ENCODE measurements at places on chromosomes 13 and 19.

GRCh38 chr13:104411141-104411765 is 1345.0 kb upstream of the SLC10A2 start:
- no peak for ATAC-seq

- ATAC-seq, result peak; percentile 83
Measured at GRCh38 chr19:1855040-1855827, 7.0 kb upstream of the REXO1 start.

DNA sequence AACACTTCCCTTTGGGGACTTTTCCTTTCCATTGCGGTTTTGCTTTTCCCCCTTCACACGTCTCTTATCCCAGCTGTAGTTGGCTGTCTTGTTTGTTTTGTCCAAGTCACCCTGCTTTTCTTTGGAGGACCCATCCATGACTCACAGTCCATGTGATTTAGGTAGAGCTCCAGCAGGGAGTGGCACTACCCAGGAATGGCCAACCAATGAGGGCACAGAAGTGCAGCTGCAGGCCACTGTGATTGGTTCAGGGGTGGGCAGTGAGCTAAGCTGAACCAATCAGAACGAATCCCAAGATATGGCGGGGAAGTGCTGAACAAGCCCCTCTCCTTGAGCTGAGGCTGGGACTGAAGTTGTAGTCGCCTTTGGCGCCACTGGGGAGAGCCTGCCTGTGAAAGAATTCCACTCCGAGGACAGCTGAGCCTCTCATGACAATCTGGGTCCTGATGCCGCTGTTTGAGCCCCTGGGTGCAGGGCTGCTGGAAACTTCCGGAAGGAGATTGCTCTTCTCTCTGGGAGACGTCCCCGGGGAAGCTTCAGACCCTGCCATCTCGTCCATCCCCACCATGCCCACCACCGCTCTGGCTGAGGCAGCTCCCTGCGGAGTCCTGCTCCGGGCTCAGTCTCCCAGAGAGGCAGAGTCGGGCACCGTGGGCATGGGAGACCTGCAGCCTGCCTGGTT is 62.9 kb upstream of the URI1 start:
- no peak for ATAC-seq

GRCh38 chr19:3266792-3267514 is 42.5 kb downstream of the CELF5 start:
- ATAC-seq, result no peak

DNA sequence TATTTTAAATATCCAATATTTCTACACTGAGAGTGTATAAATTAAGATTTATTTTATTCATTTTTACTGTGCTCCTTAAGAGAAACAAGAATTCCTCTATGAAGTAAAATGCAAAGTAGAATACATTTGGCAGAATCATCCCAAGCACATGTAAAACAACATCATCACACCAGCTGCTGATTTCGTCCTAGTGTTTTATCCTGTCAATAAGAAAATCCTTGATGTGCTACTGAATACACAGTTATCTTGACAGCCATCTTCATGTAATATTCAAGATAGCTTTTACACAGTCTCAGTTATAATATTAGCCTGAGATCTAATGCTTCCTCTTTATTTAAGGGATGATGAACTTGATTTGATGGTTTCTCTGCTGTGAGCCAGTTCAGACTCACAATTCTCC is 282.4 kb downstream of the MZT1 start:
- ATAC-seq, result no peak

GRCh38 chr19:37991176-37991835 is 84.3 kb downstream of the SIPA1L3 start:
- no peak for ATAC-seq

DNA sequence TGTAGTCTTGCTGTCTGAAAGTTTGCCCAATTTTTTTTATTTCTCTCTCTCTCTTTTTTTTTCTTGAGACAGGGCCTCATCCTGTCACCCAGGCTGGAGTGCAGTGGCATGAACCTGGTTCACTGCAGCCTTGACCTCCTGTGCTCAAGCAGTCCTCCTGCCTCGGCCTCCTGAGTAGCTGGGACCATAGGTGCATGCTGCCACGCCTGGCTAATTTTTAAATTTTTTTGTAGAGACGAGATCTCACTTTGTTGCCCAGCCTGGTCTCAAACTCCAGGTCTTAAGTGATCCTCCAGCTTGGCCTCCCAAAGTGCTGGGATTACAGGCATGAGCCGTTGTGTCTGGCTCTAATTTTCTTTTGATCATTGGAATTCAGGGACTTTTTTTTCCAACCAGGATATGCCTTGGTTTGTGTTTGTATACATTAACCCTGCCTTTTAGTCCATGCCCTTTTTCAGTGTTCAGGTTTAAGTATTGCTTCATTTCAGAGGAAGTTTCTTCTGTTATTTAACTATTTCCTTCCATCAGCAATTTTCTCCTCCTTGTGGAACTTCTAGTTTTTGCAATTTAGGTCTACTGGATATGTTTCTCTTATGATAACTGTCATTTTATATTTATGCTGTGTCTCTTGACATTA is 201.4 kb downstream of the PCCA start:
- no peak for ATAC-seq

DNA sequence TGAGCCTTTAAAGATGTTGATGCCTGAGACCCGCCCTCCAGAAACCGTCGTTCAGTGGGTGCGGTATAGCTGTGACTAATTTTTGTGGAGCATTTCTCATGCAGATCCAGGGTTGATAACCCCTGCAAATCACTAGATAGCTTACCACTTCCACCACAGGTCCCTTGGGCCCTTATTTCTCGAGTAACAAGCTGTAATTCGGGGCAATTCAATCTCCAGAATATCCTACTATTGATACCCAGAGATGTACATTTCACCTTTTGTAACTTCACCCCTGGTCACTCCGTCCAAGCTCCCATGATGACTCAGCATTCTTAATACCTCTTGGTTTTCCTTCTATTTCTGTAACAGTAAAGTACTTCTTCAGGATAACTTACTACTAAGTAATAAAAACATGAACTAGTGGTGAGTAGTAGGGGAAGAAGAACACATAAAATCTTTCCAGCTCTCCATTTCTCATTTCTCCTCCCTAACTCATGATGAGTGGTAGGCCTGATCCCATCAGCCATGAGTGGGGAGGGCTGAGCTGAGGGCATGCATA is 71.9 kb upstream of the UBL3 start:
- ATAC-seq, result no peak

- no peak for ATAC-seq
Measured at GRCh38 chr19:19530423-19530804, 1.7 kb downstream of the YJEFN3 start.

DNA sequence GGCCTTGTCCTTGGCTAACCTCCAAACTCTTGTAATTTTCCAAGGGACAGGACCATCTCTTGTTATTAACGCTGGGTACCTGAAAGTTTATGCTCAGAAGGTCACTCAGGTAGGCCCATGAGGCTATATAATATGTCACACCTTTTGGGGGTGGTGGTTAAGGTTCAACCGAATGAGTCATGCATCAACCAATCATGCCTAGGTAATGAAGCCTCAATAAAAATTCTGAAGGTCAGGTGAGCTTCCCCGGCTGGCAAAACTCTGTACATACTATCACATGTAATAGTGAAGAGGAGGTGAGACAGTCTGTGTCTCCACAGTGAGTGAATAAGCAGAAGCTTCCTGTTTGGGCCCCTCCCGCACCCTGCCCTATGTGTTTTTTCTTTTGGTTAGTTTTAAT is 424.9 kb downstream of the PCDH17 start:
- ATAC-seq, result no peak

DNA sequence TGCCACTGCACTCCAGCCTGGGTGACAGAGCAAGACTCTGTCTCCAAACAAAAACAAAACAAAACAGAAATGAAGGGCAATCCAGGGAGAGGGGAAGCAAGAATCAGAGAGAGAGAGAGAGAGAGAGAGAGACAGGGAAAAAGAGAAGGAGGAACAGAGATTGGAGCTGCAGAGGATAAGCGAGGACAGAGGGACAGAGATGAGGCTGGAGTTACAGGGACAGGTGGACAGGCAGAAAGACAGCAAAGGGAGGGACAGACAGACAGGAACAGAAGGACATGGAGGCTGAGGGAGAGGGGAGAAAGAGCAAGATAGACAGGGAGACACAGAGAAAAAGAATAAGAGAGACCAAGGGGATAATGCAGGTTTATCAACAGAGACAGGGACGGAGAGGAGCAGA is 1.3 kb upstream of the CRX start:
- no peak for ATAC-seq

DNA sequence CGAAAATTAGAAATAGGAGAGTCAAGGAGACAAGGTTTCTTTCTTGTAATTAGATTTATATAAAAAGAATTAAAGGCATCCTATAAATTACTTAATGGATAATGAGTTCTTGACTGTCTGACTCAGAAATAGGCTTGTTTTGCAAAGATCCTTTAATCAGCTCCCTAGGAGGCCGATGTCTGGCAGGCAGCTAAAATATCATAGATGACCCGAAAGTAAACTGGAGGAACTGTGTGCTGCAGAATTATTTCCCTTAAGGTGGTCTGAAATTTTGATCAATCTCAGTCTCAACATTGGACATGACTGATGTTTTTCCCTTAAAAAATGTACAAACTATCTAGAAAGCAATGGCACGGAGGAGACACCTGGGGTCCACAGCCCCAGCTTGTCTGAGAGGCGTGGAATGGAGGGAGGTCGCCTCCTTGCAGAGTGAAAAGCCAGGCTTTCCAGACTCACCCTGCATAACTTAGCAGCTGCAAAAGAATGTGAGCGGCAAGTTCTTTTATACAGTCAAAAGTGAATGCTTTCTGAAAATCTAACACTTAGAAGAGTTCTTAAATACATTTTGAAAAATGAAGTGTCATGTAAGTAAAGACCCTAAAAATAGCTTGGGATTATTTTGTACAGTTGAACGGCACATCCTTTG is 44.8 kb downstream of the MBNL2 start:
- ATAC-seq, result no peak

DNA sequence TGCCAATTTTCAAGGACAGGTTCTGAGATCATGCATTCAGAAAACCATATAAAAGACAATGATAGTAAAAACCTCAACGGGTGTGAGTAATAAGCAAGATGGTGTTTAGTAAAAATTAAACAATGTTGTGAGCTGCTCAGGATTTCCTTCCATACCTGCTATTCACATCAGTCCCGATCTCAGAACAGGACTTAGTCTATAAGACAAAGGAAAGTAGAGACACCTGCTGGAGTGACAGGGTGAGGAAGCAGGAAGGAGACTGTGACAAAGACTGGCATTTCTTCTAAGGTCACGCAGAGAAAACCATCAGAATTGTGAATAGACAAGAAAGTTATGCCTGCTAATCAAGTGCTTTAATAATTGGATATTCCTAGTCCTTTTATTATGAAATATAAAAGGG is 648.0 kb downstream of the DACH1 start:
- no peak for ATAC-seq

DNA sequence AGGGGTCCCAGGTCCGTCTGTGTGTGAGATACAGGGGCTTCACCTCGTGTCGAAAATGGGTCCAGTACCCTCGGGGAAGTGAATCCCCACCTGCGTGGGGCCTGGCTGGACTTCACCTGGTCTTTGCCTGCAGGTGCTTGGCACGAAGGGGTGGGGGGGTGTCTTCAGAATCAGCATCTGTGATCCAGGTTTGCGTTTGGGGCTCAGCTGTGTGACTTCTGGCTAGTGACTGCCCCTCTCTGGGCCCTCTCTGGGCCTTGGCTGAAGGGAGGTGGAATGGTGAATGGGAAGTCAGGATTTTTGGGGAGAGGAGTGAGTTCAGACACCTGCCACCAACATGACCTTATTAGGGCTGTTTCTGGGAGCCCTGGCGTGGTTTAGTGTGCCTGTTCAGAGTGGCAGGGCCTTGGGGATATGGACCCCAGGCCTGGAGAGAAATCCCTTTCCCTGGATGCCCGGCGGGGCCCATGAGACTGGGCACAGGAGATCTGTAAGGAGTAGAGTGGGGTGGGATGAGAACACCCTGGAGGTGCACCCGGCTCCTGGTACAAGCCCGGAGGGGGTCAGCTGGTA is 2.7 kb downstream of the CELF5 start:
- ATAC-seq, result no peak

- ATAC-seq, result no peak
Measured at GRCh38 chr13:113029487-113030258, 60.7 kb downstream of the MCF2L start.

DNA sequence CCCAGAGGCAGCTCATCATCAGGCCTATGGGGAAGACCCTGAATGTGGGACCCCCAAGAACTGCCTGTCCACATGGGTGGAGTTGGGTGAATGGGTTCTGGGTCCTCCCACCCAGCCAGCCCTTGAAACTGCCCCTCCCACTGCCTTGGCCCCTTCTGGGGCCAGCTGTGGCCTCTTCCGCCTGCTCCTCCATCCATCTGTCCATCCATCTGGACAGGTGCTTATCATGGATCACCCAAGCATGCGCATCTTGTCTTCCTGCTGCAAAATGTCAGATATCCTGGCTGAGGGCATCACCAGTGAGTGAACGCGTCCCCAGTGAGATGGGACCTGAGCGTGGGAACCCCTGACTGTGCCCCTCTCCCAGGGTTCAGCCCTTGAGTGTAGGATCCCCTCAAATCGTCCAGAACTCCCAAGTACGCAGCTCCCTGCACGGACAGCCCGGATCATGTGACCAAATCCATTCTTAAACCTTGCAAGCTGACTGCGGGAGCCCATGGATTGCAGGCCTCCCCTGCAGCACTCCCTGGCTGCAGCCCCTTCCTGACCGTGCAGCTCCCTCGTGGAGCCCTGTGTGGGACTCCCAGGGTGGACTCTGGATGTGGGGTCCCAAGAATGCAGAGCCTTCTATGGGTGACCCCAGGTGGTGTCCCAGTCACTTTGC is 2.0 kb downstream of the STXBP2 start:
- ATAC-seq, result no peak

- ATAC-seq, result no peak
Measured at GRCh38 chr13:33229446-33230177, 55.9 kb downstream of the STARD13 start.

GRCh38 chr13:109880371-109881346 is 94.3 kb upstream of the IRS2 start:
- no peak for ATAC-seq

- peak; percentile 69 for ATAC-seq
Measured at GRCh38 chr19:40592170-40592569, 9.0 kb upstream of the LTBP4 start.

GRCh38 chr19:49064029-49064629 is 489 bp downstream of the NTF4 start:
- no peak for ATAC-seq

GRCh38 chr19:5718579-5719273 is 1.2 kb downstream of the LONP1 start:
- no peak for ATAC-seq
